ENCODE measurements at places on chromosomes 2 and 18.

GRCh38 chr2:60335533-60336237, 217.8 kb downstream of the BCL11A start:
- DNase-seq = peak; percentile 41

DNA sequence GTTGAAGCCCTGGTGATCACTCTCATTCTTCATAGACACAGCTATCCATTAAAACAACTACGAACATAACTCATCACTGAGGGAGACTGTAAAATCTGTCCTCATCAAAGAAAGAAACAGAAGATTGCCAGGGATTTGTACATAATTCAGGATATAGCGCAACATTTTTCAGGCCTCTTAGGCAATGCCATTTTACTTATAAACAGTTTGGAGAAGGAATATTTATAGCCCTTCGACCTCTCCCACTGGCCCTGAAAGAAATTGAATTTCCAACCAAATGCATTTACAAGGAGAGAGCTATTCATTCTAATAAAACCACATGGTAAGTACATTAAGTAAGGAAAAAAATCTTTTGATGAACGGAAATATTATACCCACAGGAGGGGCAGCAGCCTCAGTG, 295.0 kb downstream of the RAD51AP2 start:
- no peak for DNase-seq

GRCh38 chr2:195505701-195506100, 151.3 kb upstream of the SLC39A10 start:
- no peak for DNase-seq

- no peak for DNase-seq
Observed at GRCh38 chr2:215652388-215652787, 216.5 kb upstream of the FN1 start.

DNA sequence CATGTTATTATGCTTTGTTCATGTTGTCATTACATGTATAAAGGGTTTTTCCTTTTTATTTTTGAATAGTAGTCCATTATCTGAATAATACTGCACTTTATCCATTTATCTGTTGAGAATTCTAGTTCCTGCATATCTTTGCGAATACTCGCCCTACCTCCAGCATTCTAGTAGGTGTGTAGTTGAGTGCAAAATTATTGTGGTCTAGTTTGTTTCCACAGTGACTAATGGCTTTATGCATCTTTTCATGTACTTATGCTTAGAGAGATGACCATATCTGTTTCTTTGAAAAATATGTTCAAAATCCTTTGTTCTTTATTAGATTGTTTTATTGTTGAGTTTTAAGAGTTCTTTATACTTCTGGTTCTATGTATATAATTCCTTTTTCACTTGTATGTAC, 48.8 kb downstream of the EIF5B start:
- DNase-seq = no peak

DNA sequence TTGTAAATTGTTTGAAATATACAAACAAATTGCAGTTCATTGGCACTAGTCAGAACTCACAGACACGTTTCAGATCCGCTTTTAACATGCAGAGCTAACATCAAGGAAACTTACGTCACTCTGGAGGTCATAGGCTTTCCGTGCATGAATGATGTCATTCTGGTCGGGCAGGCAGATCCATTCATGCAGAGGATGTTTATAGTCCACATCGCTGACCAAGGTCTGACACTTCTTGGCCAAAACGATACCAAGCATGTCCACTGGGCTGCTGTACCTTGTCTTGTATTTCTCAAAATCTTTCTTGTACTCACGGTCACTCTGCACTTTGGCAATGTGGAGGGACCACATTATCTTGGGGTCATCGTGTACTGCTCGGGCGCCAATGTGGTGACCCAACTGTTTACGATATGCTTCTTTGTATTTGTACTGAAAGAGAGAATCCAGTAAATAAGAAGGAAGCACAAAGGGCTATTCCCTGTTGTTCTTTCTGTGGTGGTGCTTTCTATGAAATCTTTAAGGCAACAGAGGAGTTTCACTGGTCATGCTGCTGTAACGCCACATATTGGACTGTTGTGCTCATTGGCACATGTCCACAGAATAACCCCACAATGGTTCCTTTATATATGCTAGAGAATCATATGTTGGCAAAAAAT, 114.8 kb downstream of the NEB start:
- no peak for DNase-seq

GRCh38 chr18:54829856-54830255, 1.6 kb downstream of the RAB27B start:
- no peak for DNase-seq

All from hematopoietic multipotent progenitor cell treated with erythropoietin and hydrocortisone succinate and interleukin-3 and kit ligand, for 6 days (in vitro differentiated cells).